Stromal cell of bone marrow (primary cell): ENCODE measurements at places on chromosomes 16 and 17.

GRCh38 chr17:48330421-48330820 lies 99.6 kb downstream of the SKAP1 start:
- no peak for DNase-seq

DNA sequence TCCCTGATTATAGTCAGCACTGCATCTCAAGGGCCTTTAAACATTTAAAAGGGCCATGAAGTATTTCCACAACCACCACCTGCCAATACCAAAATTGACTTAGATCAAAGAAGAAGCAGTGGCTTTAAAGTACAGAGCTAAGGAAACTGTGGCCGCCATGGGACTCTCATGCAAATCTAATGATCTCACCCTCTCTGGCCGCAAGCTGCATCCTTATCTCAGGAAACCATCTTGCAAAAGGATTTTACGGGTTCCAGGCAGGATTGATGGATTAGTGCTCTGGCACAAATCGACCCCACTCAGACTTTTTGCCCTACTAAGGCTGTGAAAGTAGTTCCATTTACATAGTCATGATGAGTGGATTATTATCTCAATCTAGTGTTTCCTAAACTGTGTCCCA lies 22.6 kb downstream of the CDRT4 start:
- DNase-seq = no peak

GRCh38 chr17:10295728-10296343 lies 77.0 kb downstream of the MYH13 start:
- DNase-seq = peak; percentile 21

- DNase-seq = no peak
Observed at GRCh38 chr17:54021418-54021817, 198.7 kb downstream of the KIF2B start.

DNA sequence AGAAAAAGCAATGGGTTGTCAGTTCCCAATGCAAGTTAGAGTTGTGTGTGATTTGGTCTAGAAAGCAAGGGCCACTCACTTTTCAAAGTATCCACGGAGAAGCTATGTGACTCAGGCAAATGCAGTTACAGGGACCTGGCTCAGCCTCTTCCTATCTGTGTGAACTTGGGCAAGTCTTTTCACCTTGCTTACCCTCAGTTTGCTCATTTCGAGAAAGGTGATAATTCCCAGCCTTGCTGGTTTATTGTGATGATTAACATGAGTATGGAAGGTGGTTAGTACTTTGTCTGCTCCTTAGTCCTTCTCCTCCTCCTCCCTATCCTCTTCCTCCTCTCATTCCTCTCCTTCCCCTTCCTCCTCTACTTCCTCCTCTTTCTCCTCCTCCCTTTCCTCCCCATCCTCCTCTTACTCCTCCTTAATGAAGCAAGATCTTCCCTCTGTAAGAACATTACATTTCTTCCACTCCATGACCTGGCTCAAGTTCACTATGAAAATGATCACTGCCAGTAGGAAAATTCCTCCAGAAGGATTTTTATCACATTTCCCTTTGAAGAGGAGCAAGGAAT lies 204.0 kb downstream of the GRIN2A start:
- DNase-seq = no peak

DNA sequence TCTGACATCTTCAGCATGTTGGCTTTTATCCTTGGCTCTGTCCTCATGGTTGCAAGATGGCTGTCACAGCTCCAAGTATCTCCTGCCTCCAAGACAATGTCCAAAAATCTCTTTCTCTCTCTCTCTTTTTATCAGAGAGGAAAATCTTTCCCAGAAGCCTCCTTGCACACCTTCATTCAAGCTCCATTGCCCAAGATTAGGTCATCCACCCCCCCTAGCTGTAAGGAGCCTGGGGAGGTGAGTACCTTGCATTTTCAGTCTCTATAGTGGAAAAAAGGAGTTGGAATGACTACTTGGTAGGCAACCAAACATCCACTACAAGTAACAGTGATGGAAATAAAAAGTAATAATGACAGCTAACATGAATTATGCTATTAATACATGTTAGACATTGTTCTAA lies 22.0 kb upstream of the NSMCE1 start:
- DNase-seq = no peak

GRCh38 chr17:77111934-77112296 lies 28.9 kb upstream of the SEC14L1 start:
- no peak for DNase-seq

GRCh38 chr16:24646646-24646995 lies 82.8 kb upstream of the TNRC6A start:
- no peak for DNase-seq

- peak; percentile 9 for DNase-seq
Observed at GRCh38 chr16:72066747-72067146, 3.7 kb downstream of the HPR start.

DNA sequence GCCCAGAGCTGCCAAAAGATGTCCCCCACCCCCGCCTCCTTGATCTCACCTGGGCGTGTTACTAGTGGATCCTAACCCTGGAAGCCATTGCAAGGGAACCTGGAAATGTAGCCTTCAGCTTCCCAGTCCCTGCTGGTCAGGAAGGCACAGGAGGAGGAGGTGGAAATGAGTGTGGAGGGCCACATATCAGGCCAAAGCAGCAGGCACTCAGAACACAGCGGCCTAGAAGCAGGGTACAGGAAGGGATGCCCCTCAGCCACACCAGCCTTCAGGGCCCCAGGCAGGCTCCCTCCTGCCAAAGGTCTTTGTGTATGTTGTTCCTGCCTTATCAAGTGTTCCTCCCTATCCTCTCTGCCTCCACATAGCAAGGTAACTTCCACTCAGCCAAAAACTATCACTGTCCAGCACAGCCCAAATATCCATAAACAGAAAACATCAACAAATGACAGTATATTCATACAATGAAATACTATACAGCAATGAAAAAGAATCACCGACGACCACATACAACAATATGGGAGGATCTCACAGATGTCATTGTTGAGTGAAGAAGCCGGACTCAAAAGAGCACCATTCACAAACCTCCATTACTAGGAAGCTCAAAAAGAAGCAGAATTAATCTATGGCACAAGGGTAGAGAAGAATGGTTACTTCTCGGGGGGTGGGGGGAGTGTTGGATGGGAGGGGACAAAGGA lies 28.2 kb upstream of the TNFRSF13B start:
- no peak for DNase-seq

DNA sequence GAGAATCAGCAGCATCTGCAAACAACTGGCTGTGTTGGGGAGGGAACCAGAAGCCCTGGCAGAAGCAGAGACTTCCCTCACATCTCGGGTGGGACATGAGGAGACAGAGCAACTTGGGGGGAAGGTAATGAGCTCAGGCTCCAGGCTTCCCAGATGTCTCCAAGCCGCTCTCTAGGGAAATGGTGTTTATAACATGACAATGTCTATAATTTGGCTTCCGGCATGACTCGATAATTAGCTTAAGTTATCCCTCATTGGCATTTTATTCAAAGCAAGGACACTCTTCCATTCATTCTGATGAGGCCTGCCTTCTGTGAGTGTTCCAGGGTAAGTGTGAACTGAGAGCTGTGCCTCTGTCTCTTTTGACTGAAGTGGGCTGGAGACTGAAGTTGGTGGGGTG lies 14.7 kb upstream of the MLLT6 start:
- no peak for DNase-seq
